ENCODE measurements at places on chromosomes 12 and 14. TPM values are rescaled to one million over a fixed set of nuclear protein-coding genes. Genes with fewer than 3 reads are reported as not detected.

- no peak overlapping the region for H3K27ac ChIP-seq
- no peaks in the 10 kb centered on the region for H3K4me1 ChIP-seq
- no peaks in the 10 kb centered on the region for H3K36me3 ChIP-seq
Measured at GRCh38 chr12:93243689-93244513, 133.8 kb upstream of the NUDT4 start.

- H3K27me3 ChIP-seq = peaks cover 18% of the 10 kb centered on the region
- DNase-seq = no peak
- peaks cover 10% of the 10 kb centered on the region for H3K4me1 ChIP-seq
- H3K27ac ChIP-seq = no peak overlapping the region
Measured at GRCh38 chr14:20434701-20435581, 1.0 kb downstream of the KLHL33 start.

DNA sequence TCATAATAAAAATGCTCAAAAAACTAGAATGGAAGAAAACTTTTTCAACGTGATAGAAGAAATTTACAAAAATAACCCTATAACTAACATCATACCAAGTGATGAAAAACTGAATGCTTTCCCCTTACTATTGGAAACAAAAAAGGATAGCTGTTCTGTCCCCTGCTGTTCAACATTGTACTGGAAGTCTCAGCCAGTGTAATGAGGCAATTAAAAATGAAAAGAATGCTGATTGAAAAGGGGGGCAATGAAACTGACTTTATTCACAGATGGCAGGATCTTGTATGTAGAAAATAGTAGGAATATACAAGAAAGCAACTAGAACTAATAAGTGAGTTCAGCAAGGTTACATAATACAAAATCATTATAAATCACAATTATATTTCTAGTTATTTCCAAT is 337.9 kb upstream of the KITLG start:
- no peaks in the 10 kb centered on the region for H3K36me3 ChIP-seq
- no peak overlapping the region for H3K4me3 ChIP-seq
- no peaks in the 10 kb centered on the region for H3K27me3 ChIP-seq
- DNase-seq = no peak
- H3K4me1 ChIP-seq = 0 out of 2 replicates have a peak, but pooled peaks cover 3% of the 10 kb centered on the region
- no peak overlapping the region for H3K27ac ChIP-seq

GRCh38 chr12:93387780-93388179 is 10.1 kb downstream of the NUDT4 start:
- H3K4me3 ChIP-seq = no peak overlapping the region
- H3K27ac ChIP-seq = no peak overlapping the region
- no peaks in the 10 kb centered on the region for H3K4me1 ChIP-seq
- H3K36me3 ChIP-seq = no peaks in the 10 kb centered on the region
- no peak for DNase-seq

DNA sequence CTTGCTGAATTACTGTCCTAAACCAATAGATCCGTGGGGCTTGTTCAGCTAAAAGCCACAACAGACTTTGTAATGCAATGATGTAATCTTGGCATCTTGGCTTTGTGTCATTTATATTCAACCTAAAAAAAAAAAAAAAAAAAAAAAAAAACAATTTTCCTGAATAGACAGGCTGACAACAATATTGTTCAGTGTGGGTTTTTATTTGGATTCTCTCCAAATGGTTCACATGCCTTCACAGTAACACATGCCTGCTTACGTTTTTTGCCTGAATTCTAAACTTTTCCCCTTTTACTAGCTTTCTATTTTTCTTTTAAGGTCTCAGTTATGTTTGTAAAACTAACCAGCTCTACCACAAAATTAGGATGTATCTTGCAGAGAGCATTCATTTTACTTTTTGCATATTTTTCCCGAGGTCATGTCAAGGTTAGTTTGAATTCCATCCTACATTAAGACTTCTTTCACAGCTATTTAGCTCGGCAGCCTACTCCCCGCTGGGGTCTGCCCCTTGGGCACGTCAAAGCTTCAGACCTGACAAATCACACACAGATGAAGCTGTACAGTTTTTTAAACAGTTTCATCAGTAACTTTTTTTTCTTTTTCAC is 213.7 kb upstream of the NPAS3 start:
- no peaks in the 10 kb centered on the region for H3K4me1 ChIP-seq
- H3K27ac ChIP-seq = no peak overlapping the region
- DNase-seq = no peak
- no peaks in the 10 kb centered on the region for H3K36me3 ChIP-seq
- H3K4me3 ChIP-seq = no peak overlapping the region

- no peak for DNase-seq
- H3K4me3 ChIP-seq = no peak overlapping the region
- H3K4me1 ChIP-seq = no peaks in the 10 kb centered on the region
- no peaks in the 10 kb centered on the region for H3K27me3 ChIP-seq
- H3K27ac ChIP-seq = no peak overlapping the region
- H3K36me3 ChIP-seq = peaks cover 3% of the 10 kb centered on the region
Measured at GRCh38 chr14:74924061-74924460, 1.0 kb upstream of the RPS6KL1 start.

- no peak for DNase-seq
- no peaks in the 10 kb centered on the region for H3K27me3 ChIP-seq
- peaks cover 8% of the 10 kb centered on the region for H3K4me1 ChIP-seq
- no peak overlapping the region for H3K4me3 ChIP-seq
- H3K36me3 ChIP-seq = no peaks in the 10 kb centered on the region
Measured at GRCh38 chr14:100454437-100454836, 131.3 kb downstream of the SLC25A47 start.

DNA sequence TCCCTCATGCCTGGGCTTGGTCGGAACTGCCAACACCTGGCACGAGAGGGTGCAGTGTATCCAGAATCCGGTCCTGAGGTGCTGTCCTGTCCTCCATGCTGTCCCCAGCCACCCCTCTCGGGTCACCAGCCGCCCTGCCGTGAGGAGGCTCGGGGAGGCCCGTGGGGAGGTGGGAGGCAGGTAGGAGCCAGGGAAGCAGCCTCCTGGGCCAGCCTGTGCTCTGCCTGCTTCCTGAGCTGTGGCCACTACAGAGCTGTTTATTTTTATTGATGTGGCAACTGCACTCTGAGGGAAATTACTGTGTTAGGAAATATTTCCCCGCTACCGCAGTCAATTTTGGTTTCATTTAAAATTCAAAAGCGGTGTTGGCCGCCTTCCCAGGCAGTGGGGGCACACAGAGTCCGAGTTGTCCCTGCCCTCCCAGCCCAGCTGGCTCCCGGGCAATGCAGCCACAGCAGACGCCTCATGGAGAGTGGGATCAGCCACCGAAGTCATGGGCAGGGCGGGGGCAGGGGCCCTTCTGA is 18.3 kb downstream of the NOC4L start:
- no peak overlapping the region for H3K27ac ChIP-seq
- peaks cover 3% of the 10 kb centered on the region for H3K36me3 ChIP-seq
- H3K27me3 ChIP-seq = peaks cover 7% of the 10 kb centered on the region

DNA sequence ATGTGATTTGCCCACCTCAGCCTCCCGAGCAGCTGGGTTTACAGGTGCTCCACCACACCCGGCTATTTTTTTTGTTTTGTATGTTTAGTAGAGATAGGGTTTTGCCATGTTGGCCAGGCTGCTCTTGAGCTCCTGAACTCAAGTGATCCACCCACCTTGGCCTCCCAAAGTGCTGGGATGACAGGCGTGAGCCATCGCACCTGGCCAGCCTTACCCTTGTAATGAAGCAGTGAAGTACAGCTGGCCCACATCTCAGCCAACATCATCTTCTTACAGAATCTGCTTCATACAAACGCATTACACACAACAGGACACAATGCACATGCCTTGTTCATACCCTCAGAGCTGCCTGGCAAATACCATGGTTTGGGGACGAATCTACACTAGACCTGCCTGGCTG is 31.3 kb upstream of the CHFR start:
- H3K4me3 ChIP-seq = no peak overlapping the region
- H3K4me1 ChIP-seq = no peaks in the 10 kb centered on the region
- no peaks in the 10 kb centered on the region for H3K27me3 ChIP-seq
- H3K27ac ChIP-seq = no peak overlapping the region

- no peak overlapping the region for H3K27ac ChIP-seq
- no peaks in the 10 kb centered on the region for H3K36me3 ChIP-seq
- no peak overlapping the region for H3K4me3 ChIP-seq
- DNase-seq = no peak
Measured at GRCh38 chr14:29274890-29275596, 508.5 kb downstream of the FOXG1 start.

DNA sequence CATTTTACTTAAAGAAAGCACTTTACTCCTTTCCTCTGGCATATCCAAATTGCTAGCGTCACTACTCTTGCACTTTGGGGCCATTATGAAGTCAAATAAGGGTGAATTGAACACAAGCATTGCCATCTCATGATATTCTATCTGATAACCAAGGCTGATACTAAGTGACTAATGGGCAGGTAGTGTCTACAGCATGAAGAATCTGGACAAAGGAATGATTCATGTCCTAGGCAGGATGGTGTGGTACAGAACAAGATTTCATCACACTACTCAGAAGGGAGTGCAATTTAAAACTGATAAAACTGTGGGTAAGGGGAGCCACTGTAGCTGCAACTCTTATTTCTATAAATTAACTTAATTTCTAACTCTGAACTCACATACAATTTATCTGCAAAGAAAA is 7.7 kb upstream of the SLC6A15 start:
- no peaks in the 10 kb centered on the region for H3K4me1 ChIP-seq
- no peaks in the 10 kb centered on the region for H3K36me3 ChIP-seq
- no peak overlapping the region for H3K27ac ChIP-seq
- no peak for DNase-seq
- H3K27me3 ChIP-seq = no peaks in the 10 kb centered on the region
- no peak overlapping the region for H3K4me3 ChIP-seq

GRCh38 chr14:52473557-52473956 is 78.7 kb downstream of the TXNDC16 start:
- H3K36me3 ChIP-seq = no peaks in the 10 kb centered on the region
- H3K27ac ChIP-seq = no peak overlapping the region
- H3K4me1 ChIP-seq = no peaks in the 10 kb centered on the region
- DNase-seq = no peak
- H3K27me3 ChIP-seq = no peaks in the 10 kb centered on the region
- no peak overlapping the region for H3K4me3 ChIP-seq

- H3K27ac ChIP-seq = no peak overlapping the region
- peaks cover 3% of the 10 kb centered on the region for H3K4me1 ChIP-seq
- H3K4me3 ChIP-seq = no peak overlapping the region
- no peak for DNase-seq
Measured at GRCh38 chr12:90163975-90164374, 455.3 kb upstream of the ATP2B1 start.

GRCh38 chr12:81819991-81820633 is 61.0 kb upstream of the PPFIA2 start:
- no peak overlapping the region for H3K4me3 ChIP-seq
- peaks cover 1% of the 10 kb centered on the region for H3K27me3 ChIP-seq
- H3K27ac ChIP-seq = no peak overlapping the region

DNA sequence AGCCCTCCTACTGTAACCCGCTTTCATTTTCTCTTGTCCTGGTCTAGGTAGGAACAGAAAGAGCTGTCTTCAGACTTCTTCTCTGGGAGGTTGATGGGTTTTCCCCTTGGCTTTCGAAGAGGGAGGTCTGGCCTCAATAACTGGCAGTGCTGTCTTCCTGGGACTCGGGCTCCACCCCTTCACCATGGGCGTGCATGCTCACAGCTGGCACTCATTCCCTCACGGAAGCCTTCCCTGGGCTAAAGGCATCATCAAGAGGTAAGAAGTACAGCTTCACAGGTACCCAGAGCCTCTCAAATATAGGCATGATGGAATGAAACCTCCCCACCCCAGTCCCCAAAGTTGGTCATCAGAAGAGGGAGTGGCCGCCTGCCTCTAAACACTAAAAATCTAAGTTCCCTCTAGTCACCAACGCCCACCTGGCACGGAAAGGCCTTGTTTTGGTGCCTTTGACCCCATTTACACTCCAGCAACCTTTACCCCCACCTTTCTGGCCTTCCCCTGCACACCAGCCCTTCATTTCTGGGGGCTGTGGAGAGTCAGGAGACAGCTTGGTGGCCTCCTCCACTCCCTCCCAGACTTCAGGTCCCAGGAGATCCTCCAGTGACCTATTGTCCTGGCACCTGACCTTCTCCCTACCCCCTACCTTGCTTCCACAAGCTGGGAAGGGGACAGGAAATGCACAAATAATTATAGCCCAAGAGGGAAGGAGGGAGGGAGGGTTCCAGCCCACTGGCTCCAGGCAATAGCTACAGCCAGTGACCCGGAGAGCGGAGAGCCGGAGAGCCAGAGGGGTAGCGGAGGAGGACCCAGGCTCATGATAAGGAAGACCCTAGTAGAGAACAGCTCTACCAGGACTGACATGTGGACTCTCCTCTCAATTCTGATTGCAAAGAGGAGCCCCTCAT is 2.8 kb downstream of the RAPGEF3 start:
- no peaks in the 10 kb centered on the region for H3K27me3 ChIP-seq
- DNase-seq = no peak
- H3K4me3 ChIP-seq = no peak overlapping the region
- no peak overlapping the region for H3K27ac ChIP-seq

DNA sequence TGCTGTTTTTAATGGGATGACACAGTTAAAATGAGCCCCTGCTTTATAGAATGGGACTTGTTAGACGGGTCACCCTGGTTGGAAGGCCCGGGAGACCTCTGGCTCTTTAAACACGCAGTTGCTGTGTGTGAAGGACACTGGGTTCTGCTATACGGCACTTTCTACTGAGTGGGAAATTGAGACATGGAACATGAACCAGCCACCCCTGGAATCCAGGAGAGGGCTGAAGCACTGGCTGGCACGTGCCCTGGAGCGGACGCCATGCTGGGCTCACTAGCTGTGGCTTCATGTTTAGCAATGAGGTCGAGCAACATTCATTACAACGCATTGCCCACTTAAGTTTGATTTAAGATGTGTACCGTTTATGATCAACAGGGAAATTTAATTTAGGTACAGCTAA is 23.9 kb downstream of the CACNA1C start:
- H3K4me3 ChIP-seq = no peak overlapping the region
- H3K27me3 ChIP-seq = no peaks in the 10 kb centered on the region
- H3K4me1 ChIP-seq = no peaks in the 10 kb centered on the region
- no peaks in the 10 kb centered on the region for H3K36me3 ChIP-seq

GRCh38 chr14:26841326-26841725 is 243.5 kb upstream of the NOVA1 start:
- H3K27me3 ChIP-seq = no peaks in the 10 kb centered on the region
- H3K27ac ChIP-seq = no peak overlapping the region
- no peaks in the 10 kb centered on the region for H3K4me1 ChIP-seq

- no peak overlapping the region for H3K4me3 ChIP-seq
- DNase-seq = no peak
- no peaks in the 10 kb centered on the region for H3K27me3 ChIP-seq
- H3K36me3 ChIP-seq = no peaks in the 10 kb centered on the region
- no peaks in the 10 kb centered on the region for H3K4me1 ChIP-seq
Measured at GRCh38 chr12:107884769-107885694, 110.5 kb downstream of the ASCL4 start.

DNA sequence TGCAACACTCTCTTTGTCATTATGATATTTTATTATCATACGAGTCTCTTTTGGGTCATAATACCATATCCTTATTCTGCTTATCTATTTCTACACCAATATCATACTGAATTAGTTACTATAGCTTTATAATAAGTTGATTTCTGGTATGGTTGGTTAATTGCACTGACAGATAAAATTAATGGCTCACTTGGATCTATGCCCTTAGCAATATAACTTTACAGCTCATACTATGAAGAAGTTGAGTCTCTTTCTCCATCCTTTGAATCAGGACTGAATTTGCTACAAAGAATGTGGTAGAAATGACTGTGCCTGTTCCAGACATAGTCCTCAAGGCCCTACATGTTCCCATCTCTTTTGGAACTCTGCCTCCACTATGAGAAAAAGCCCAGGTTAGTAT is 139.7 kb upstream of the DYRK2 start:
- no peak overlapping the region for H3K4me3 ChIP-seq
- no peak overlapping the region for H3K27ac ChIP-seq
- no peak for DNase-seq
- H3K36me3 ChIP-seq = no peaks in the 10 kb centered on the region

The PZP gene
- not detected for total RNA-seq

The GPR65 gene
- total RNA-seq = not detected

The GUCY2C gene
- 2.5 TPM for total RNA-seq

The SLC5A8 gene
- total RNA-seq = 0.11 TPM

The UNG gene
- total RNA-seq = 163 TPM

The MANSC4 gene
- not detected for total RNA-seq

The INSM2 gene
- not detected for total RNA-seq

The KRT79 gene
- not detected for total RNA-seq

The CYP46A1 gene
- 1.3 TPM for total RNA-seq

All from H1 (cell line).